NCI-H2081 treated with DMSO at 0.1 percent for 48 hours (cell line): ENCODE measurements at places on chromosomes 2 and 18.

DNA sequence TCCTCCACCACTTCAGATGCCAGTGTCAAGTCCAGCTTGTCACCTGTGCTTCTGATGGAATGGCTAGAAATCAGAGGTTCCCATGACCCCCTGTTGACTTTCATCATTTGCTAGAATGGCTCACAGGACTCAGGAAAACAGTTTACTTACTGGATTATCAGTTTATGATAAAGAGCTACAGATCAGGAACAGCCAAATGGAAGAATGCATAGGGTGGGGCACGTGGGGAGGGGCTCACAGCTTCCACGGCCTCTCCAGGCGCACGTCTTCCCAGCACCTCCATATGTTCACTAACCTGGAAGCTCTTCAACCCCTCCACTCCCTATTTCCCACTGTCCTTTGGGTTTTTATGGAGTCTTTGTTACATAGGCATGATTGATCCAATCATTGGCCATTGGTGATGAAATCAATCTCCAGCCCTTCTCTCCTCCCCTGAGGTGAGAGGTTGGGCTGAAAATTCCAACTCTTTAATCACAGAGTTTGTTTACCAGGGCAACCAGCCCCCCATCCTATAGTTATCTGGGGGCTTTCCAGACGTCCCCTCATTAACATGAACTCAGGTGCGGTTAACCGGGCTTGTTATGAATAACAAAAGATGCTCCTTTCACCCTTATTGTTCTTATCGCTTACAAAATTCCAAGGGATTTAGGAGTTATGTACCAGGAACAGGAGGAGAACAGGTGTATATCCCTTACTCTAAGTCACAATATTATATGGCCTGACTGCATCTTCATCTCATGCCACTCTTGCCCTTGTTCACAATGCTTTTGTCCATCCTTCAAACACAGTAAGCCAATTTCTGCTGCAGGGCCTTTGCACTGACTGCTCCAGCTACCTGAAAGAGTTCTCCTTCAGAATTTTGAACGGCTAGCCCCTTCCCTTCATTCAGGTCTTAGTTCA is 35.2 kb downstream of the ANXA4 start:
- no peak for DNase-seq

- DNase-seq, result no peak
Measured at GRCh38 chr2:155599834-155600233, 732.7 kb downstream of the NR4A2 start.

- DNase-seq, result peak; percentile 14
Measured at GRCh38 chr2:53600815-53601214, 166.8 kb upstream of the CHAC2 start.

GRCh38 chr18:75256376-75256775 is 45.8 kb downstream of the TSHZ1 start:
- no peak for DNase-seq

DNA sequence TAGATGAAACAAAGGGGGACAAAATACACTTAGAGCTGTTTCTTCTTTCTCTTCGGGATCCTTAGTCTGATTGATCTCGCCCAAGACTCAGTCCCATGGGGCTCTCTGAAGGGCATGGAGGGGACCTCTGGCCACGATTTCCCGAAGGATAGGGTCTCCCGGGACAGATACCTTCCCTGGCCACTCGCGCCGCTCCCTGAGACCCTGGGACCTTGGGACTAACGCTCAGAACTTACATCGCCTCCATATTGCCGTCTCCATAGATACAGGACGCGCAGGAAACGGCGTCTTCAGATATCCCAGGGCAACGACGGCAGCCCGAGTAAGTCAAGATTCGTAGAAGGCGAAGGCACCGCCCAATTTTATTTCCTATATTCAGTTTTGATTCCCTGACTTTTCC is at the start of gene CFAP65:
Gene CFAP65, minus strand, starts transcription at position 265 of the 400 bp plus-strand sequence. CDS start 2,468 bp downstream, outside the sequence.
- DNase-seq, result no peak

DNA sequence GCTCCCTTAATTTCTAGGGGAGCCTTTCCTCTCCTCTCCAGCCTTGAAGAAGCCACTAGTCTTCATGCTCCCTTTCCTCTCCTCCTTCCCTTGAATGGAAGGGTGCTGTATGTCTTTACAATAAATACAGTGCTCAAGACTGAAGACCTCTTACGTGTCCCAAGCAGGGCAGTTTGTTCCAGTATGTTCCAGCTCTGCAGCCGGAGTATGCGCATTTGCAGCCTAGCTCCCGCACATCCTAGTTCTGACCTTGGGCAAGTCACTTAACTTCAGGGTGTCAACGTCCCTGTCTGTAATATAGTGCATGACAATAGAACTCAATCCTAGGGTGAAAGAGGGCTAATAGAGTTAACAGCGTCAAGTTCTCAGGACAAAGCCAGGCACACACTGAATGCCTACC is 208.0 kb downstream of the HAUS1 start:
- DNase-seq, result no peak

DNA sequence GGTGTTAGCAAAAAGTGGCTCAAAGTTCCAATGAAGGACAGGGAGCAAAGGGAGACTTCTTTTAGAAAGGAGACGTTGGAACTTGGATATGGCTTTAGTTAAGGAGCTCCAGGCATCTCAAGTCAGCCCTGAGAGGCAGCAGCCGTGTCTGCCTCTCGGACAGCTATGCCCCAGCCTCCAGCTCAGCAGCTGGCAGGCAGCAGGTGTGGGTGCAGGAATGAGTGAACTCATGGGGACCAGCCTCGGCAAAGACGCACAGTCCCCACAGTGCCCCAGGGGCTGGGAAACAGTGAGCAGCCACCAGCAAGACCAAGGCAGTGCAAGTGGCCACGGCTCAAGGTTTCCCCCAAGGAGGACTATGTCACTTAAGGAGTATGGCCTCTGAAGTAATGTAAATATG is 1.6 kb upstream of the LRRFIP1 start:
- no peak for DNase-seq

- peak; percentile 7 for DNase-seq
Measured at GRCh38 chr18:7946734-7947377, 379.7 kb downstream of the PTPRM start.

GRCh38 chr2:114614592-114614991 is 172.2 kb downstream of the DPP10 start:
- DNase-seq, result no peak

GRCh38 chr18:29225351-29225750 is 1048.4 kb upstream of the CDH2 start:
- no peak for DNase-seq

DNA sequence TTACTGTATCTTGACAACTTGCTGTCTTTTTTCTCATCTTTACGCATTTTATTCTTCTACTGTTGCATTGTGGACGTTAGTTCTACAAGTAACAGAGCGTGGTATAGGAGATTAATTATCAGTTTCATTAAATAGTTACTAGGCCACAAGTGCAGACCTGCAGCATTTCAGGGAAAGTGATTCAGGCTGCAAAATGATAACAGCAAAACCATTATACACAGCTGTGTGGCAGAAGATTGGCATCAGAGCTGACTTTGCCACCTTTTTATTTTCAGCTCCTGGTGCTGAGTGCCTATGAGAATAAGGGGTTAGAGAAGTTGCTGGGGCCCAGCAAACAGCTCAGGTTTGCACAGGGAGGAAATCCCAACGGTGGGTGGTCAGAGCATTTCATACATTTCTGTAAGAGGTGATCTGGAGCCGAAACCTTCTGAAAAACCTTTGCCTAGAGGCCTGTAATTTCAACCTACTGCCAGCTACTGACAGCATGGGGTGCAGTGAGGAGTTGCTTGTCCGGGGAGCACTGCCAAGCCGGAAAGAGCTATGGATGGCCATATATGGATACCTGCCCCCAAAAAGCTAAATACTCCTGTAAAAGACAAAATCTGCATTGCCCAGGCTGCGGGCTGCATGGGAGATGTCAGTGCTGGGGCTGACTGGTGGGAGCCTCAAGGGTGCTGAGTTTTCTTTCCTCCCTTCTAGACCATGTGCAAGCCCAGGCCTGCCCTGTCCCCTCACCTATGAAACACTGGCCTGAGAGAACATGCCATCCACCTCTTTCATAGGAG is 2.7 kb upstream of the CCBE1 start:
- DNase-seq, result no peak

DNA sequence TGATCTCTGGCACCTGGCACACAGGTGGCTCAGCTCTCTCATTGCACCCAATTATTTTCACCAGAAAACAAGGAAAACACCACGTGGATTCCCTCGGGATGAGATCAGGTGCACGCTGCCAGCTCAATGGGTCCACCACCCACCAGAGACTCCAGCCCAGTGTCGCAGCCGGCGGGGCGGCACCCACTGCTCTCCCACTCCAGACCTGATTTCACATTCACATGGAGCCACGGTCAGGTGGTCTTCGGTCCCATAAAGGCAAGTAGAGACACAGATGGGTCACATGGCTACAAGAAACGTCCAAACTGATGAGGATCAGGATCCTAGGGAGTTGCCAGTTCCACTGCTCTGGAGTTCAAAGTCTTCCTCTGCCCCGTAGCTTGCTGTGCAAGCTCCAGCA is 217.6 kb downstream of the ANKRD30B start:
- no peak for DNase-seq

GRCh38 chr2:98935777-98936352 is at the start of gene CRACDL:
TSS of gene CRACDL (minus strand) at chr2:98936225. CDS start at chr2:98846800, 89,425 bp downstream.
- no peak for DNase-seq

GRCh38 chr2:171667041-171667440 is 20.2 kb upstream of the DYNC1I2 start:
- no peak for DNase-seq

DNA sequence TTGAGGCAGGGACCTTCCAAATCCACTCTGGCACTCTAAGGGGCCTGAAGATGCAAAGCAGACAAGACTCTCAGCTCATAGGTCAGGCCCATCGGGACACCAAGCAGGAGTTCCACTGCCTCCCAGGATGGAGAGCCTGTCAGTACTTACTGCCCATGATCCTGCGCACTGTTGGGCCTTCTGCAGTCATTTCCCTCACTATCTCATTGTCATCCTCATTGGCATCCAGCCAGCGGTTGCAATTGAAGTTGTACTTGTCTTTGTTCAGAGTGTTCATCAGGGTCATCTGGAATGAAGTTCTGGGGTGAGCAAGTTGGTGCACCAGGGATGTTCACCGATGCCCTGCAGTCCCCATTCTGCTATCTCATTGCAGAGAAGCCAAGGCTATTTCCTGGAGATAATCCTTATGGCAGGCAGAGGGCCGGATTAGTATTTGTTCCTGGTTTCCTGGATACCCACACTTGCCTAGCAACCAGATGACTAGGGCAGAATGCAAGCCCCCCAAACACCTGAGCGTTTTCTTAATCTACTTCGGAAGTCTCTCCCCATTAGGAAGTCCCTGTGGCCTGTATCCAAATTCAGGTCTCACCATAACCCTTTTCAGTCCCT is 65.1 kb downstream of the LOXHD1 start:
- no peak for DNase-seq

DNA sequence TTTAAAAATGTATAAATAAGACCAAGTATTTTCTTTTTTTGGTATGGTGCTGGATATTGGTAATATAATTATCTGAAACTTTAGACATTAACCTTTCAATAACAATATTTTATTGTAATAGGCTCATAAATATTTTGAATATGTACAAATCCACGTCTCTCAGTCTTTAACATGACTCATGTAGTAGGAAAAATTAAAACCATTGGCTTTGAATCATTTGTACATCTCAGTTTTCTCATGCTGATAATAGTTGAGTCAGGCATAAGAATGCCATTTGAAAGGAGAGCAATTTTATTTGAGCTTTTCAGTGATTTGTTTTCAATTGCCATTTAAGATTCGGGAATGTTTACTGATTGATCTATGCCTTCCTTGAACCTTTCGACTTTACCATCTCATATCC is 364.8 kb downstream of the TGIF1 start:
- no peak for DNase-seq

GRCh38 chr2:60735496-60736250 is 20.4 kb upstream of the PAPOLG start:
- no peak for DNase-seq

- DNase-seq, result no peak
Measured at GRCh38 chr2:80393991-80394390, 89.4 kb upstream of the LRRTM1 start.

- DNase-seq, result no peak
Measured at GRCh38 chr2:23041443-23041842, 343.5 kb upstream of the KLHL29 start.

- DNase-seq, result no peak
Measured at GRCh38 chr2:66390811-66391210, 44.1 kb upstream of the MEIS1 start.

DNA sequence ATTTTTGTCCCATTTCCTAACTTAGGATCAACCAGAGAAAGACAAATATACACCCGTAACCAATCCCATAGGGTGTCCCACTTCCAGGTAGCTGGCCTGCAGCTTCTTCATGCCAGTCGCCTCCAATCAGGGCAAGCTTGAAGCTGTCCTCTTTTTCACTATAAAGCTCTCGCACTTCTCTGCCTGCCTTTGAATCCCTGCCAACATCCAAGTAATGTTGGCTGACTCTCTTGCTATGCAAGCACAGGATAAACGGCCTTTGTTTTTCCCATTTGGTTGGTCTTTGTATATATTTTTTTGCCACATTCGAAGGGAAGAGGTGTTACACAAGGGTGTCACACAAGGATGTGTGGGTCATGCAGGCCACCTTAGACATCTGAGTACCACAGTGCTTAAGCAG is 388.8 kb downstream of the CBLN2 start:
- DNase-seq, result no peak

GRCh38 chr2:14125624-14126293 is 506.8 kb upstream of the LRATD1 start:
- no peak for DNase-seq

DNA sequence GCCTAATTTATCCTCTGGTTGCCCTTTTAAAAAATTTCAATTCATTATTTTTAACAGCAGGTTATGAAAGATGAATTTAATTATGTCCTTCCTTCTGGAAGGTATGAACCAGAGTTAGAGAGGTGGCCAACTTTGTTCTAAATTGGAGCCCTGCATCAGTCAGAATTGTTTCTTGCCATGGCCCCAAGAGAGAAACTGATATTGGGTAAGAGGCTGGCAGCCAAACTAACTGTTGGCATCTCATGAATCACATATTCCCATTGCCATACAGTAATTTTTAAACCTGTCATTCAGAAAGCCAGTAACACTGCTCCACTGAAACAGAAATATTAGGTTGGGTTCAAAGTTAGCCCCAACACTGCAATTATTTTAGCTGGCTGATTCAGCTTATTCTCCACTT is 67.4 kb downstream of the SMAD2 start:
- DNase-seq, result no peak

- DNase-seq, result no peak
Measured at GRCh38 chr2:191634791-191635190, 43.1 kb upstream of the NABP1 start.

- DNase-seq, result no peak
Measured at GRCh38 chr18:47121146-47121545, 29.2 kb downstream of the HDHD2 start.

DNA sequence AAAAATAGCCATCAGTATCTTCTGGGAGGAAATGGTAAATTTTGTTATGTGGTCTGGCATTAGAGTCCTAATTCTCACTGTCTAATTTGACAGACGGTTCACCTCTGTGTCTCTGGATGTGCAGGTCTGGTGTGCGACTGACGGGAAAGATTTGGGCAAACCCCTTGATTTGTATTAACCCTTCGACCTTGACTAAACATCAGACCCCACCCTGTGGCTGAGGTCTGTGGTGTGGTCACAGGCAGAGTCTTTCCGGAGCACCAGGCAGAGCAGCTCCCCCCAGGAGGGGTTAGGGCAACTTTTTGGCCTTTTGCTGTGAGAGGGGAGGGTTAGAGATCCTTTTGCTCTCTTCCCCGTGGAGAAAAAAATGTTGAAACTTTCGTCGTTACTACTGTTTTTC is 6.4 kb downstream of the TWIST2 start:
- DNase-seq, result no peak

GRCh38 chr2:6590442-6590841 is 275.3 kb downstream of the CMPK2 start:
- DNase-seq, result no peak

- no peak for DNase-seq
Measured at GRCh38 chr2:152548996-152549395, 168.3 kb downstream of the PRPF40A start.

GRCh38 chr2:218267259-218267658 is 2.7 kb downstream of the AAMP start:
- no peak for DNase-seq
